ENCODE measurements at places on chromosomes 6 and 20.

DNA sequence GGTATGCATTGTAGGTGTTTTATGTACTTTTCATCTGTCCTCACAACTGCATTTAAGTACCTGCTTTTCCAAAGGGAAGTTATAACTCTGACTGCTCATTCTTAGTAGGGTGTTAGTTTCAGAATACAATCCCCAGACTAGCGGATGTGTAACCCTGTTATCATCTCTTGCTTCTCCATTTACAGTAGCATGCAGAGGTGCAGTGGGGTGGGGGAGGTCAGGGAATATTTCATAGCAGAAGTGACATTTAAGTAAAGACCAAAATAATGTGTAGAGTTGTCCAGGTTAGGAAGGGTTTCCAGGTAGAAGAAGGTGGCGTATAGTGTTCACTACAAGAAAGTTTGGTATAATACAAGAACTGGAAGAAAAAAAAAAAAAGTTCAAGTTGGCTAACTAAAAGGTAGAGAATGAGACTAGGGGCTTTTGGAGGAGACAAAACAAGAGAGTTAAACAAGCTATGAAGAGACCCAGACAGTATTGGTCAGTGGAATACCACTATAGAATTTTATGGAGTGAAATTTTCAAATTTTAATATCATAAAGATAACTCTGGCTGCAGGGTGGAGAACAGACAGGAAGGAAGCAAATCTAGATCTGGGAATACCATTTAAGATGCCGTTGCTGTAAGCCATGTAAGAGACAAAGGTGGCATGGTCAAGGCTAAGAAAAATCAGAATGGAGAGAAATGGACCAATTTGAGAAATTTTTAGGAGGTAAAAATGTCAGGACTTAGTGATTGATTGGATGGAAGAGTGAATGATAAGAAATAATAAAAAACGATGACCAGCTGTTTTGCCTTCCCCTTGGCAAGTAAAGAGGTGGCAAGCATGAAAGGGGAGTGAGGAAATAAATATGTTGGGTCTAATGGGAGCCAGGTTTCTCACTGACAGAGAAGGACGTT lies 2.2 kb upstream of the AHI1 start:
- DNase-seq: no peak

DNA sequence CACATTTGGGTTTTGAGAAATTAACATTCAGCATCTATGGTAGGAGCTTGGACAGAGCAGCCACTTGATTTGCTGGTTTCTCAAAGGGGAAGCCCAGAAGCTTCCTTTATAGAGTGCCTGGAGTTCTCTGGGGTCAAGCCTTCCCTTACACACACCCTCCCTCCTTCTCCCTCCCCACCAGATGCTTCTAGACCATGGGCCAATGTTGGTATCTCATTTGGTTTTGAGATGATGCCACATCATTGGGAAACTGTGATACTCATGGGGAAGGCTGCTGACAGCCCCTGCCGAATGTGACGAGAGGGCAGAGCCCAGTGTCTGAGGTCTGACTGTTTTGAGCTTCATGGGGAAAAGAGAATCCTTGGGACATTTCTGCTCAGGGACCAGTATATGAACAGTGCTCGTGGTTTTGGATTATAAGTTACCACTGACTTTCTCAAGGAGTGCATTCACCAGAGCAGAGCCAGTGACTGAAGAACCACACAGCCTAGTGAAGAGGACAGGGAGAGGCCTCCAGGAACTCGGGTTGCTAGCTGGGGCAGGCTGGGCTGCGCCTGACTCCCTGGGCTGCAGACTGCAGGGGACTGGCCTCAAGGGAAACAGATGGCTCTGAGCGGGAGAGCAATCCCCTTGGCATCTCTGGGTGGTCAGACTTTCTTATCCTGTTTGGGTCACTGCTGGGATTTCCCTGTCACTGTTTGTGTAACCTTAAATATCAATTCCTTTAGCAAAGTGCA lies 46.4 kb upstream of the CST5 start:
- DNase-seq: no peak

- DNase-seq: no peak
Measured at GRCh38 chr6:42791706-42792320, 10.0 kb downstream of the BICRAL start.

GRCh38 chr6:70753870-70754380 lies 86.2 kb downstream of the SMAP1 start:
- no peak for DNase-seq

Measured in H1 (cell line).